ENCODE measurements at places on chromosomes 7 and 10. TPM values are rescaled to one million over a fixed set of nuclear protein-coding genes. Genes with fewer than 3 reads are reported as not detected.

The ZWINT gene
- total RNA-seq: 155 TPM

The ADAM12 gene
- total RNA-seq: 1.7 TPM

The SUN3 gene
- total RNA-seq: not detected

The CAMK2B gene
- 0.02 TPM for total RNA-seq

The FAM25G gene
- total RNA-seq: not detected

The C10orf95 gene
- total RNA-seq: 0.37 TPM

The PNLIP gene
- total RNA-seq: not detected

The SPAM1 gene
- total RNA-seq: not detected
